ENCODE measurements at places on chromosomes 5 and 9.

- DNase-seq, result no peak
Measured at GRCh38 chr5:62330302-62330701, 24.3 kb downstream of the KIF2A start.

DNA sequence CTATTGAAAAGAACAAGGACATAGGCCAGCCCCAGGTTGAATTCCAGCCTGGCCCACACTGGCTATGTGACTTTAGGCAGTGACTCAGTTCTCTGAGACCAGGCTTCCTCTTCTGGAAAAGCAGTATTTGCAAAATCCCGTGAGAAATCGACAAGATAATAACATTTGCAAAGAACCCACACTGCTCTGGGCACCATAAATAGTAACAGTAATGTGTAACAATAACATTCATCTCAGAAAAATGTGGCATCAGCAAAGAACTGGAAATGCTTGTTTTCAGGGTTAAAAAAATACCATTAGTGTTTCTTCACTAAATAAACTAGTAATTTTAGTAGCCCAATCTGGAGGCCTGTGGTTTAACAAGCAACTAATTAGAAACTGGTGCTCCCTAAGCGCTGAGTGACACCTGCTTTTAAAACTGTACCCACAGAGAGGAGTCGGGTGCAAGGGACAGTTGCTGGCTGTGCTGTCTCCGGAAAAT lies 148.4 kb downstream of the TTLL11 start:
- DNase-seq, result no peak

DNA sequence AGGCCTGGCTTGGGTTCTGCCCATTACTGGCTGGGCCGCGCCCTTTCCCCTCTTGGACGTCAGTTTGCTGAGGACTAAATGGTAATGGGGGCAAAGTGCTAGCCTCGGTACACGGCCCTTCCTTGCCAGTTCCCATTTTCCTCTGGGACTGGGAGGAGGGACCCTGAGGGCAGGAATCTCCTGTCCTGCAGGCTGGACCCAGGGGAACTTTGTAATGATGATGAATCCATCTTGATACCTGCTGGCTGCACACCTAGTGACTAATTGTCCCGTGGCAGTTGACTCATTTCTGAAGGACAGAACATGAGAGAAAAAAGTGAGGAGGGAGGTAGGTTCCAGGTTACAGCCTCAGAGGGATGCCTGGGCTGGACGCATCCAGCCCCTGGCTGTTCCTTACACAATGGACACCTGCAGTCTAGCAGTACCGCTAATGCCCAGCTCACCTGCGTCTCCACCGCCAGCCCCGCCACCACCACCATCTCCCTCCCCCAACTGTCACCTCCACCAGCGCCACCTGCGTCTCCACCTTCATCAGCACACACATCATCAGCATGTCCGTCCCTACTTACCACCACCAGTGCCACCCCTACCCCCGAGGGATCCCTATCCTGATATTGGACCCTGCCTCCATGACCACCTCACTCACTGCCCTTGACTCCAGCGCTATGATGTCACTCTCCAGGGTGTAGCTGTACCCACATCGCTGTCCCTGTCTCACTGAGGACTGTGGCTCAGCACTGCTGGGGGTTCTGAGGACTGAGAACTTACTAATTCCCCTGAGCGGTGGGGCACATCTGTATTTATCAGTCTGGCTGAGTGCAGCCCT lies 4.3 kb downstream of the CDHR2 start:
- DNase-seq, result peak; percentile 13

- no peak for DNase-seq
Measured at GRCh38 chr5:56299212-56299611, 66.1 kb upstream of the ANKRD55 start.

GRCh38 chr9:76266649-76267283 lies 127.5 kb downstream of the RFK start:
- DNase-seq, result no peak

DNA sequence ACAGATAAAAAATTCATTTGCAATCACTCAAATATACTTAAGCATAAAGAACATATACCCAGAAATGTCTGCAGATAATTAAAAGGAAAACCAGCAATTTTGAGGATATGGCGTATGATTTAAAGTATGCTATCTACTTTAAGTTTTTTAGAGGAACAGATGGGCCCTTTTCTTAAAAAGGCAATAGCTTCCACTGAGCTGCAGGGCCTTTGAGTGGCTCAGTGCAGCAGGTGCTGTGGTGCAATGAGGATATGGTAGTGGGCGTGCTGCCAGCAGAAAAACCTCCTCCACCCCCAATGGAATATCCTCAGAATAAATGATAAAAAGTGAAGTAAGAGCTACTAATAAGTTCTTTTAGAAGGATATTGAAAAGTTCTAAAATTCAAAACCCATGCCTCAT lies 814.5 kb downstream of the MTRR start:
- no peak for DNase-seq

- no peak for DNase-seq
Measured at GRCh38 chr5:135376961-135377624, 21.9 kb downstream of the MACROH2A1 start.

Data from CD4-positive, alpha-beta T cell (primary cell).